KG1 (cell line): ENCODE measurements at places on chromosomes 2 and 18.

- DNase-seq: no peak
Observed at GRCh38 chr18:35662293-35663062, 80.9 kb downstream of the GALNT1 start.

DNA sequence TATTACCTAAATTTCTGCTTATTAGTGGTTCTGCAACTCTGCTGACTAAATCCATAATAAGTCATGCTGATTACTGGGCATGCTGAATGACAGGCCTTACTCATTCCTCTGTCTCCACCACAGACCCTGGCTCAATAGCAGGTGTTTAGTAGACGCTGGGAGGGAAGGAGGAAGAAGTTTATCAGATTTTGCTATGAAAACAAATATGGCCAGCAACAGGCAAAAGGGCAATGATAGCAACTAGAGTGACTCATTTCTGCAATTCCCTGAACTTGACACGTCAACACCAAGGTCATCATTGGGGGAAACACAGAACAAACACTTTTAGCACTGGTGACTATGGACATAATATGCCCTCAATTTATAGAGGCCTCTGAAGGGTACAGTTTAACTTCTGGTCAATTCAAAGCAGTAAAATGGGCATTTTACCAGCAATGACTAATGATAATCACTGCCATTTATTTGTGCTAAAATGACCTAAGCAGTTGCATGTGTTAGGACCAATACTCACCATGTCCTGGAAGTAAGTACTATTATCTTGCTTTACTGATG lies 35.2 kb downstream of the TMEM163 start:
- DNase-seq: no peak

DNA sequence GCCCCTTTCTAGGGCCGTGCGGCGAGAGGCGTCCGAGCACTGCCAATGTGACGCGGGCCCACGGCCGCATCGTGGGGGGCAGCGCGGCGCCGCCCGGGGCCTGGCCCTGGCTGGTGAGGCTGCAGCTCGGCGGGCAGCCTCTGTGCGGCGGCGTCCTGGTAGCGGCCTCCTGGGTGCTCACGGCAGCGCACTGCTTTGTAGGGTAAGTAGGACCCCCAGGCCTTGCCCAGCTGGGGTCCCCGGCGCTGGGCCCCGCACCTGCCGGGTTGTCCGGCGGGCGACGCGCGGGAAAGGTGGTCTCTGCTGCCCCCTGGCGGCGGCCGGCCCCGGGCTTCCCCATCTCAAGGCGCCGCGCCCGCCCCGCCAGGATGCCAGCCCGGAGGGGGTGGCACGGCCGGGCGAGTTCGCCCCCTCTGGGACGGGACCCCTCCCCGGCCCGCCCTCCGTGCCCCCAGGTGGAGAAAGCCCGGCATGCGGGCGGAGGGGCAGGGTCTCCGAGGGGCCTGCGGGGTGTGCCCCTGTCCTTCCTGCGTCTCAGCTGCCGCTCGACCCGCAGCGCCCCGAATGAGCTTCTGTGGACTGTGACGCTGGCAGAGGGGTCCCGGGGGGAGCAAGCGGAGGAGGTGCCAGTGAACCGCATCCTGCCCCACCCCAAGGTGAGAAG lies 1.9 kb downstream of the PRSS56 start:
- DNase-seq: no peak

DNA sequence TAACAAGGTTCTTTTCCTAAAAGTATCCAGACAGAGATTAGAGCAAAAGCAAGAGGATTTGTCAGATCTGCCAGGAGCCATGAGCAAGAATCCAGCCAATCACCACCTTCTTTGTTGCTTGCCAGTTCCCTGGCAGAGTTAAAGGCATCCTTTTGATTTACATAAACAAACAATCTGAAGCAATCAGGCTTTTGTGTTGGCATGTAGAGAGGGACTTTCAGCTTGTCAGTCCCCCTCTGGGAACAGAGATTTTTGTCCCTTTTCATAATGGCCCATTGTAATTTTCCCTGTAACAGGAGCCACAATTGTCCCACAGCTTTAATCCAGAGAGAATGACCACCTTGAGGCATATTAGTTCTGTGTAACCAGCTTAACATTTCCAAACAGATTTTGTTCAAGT lies at the start of gene ERMN:
TSS of gene ERMN (minus strand) at position 39 of the 400 bp plus-strand sequence. CDS start 182 bp downstream, outside the sequence.
- DNase-seq: no peak

DNA sequence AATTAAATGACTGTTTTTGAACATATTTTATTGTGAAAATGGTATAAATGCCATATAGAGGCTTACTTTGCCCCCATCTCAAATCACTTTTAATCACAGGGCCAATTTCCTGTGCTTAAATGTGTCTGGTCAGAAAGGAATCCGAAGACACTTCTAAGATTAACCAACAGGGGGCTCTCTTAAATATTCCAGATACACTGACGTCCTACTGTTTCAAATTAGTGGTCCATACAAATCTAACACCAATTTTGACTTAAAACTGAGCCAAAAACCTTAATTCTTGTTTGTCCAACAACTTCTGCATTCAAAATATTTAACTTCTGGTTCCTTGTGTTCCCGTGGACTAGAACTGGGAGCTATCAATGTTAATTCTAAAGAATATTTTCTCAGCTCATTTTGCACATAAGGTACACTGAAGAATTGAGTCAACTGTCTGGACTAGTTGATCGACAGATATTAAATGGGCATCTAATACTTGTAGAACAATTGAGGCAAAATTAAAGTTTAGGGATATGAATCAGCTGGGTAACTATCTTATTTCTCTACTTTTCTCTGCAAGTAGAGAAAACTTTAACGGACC lies 557.5 kb downstream of the ARHGAP15 start:
- no peak for DNase-seq

DNA sequence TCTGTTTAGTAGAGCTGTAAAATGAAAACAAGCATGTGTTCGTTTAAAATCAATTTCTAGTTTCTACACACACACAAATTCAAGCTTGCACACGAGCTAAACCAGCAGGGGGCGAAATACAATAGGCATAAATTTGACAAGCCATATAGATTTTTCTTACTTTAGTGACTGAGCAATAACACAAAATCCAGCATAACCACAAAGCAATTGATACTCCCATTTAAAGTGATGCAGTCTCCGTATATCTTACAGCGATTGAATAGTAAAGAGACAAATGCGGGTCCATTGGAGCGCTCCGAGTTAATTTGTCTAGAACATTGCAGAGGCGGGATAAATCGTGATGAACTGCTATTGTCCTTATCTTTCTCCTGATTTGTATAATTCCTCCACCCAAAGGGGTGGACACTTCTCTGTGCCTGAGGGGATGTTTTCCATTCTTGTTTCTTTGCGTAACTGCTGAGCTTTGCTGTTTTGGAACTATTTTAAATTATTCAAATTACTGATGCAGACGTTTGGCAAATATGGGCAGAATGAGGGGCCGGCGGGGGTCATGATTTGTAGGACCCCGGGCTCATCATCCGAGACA lies 1.2 kb upstream of the AFTPH start:
- peak; percentile 85 for DNase-seq

GRCh38 chr2:57448816-57449215 lies 597.8 kb upstream of the VRK2 start:
- DNase-seq: no peak

- no peak for DNase-seq
Observed at GRCh38 chr18:13265008-13265910, 46.7 kb downstream of the LDLRAD4 start.

DNA sequence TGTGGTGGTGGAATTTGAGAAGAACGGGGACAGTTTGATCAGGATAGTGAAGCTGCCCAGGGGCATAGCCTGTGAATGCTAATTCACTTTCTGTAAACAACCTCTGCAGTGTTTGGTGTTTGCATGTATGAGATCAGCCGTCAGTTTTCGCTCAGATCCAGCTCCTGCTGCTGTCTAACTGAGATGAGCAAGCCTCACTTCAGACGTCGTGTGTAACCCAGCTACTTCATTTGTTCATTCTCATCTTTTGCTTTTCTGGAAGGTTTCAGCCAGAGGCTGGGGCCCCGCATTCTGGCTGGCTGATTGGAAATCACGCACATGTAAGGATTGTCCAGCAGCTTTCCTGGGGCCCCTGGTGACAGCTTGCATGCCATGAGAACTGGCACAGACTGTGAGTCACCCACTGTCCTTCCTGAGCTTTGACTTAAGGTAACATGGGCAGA lies 48.9 kb downstream of the LDLRAD4 start:
- no peak for DNase-seq

DNA sequence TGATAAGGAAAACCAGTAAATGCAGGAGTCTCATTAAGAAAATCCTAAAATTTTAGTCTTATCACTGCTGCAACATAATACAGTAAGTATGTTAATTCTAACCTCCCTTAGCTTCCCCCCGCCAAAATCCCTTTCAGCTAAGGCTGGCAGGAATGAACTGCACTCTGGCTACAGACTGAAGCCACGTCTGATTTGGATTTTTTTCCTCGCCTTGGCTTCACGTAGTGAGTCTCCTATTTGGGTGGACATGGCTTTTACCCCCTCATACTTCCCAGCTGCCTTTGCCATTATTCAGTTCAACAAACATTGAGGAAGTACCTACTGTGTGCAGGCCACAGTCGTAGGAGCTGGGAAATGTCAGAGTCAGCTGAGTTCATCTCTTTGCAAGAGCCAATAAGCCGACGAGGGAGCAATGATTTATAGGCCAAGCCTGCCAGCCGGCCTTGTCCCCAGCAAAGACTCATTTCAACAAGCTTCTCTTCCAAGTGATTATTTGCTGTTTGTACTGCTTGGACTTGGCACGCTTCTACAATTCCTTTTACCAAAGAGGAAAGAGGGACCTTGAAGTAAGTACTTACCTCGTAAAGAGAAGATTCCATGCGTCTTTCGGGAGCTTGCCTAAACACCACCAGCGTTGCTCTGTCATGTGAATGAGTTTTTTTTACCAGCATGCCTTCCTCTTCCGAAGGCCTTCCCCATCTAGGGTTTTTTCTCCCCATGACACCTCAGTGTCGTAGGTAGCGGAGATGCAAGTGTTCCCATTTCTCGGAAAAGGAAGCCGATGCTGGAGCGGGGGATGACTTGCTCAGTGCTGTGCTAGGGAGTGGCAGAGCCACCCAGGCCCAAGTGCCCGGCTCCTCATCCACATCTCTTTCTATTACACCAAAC lies 138.6 kb downstream of the KLHL29 start:
- no peak for DNase-seq

- DNase-seq: no peak
Observed at GRCh38 chr2:19068206-19068605, 290.2 kb downstream of the OSR1 start.

DNA sequence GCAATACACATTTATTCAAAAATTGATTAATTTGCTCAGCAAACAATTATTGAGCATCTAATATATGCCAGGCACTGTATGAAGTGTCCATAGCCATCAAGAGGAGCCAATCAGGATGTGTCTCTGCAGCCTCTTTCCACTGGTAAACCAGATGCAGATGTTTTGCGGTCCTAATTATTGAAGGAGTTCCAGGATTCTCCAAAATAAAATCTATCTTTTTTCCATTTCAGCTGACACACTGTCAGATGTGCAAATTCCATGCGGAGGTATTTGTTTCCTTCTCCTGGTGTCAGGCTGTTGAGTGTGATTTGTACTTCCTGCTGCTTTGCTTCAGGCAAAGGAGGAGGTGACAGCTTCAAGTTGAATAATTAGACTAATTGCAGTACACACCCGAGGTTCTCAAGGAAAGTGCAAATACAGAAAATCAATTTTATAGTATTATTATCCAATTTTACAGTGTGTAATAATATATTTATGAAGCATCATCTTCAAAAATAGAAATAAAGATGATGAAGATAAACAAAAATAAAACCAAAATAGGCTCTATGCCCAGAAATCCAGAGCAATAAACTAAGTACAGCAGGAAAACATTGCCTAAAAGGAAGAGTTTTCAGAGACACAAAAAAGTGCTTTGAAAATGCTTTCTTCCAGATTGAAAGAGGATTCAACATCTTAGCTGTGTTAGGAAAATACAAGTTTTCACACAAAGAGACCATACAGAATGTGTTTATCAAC lies 1352.9 kb upstream of the CHAC2 start:
- no peak for DNase-seq

DNA sequence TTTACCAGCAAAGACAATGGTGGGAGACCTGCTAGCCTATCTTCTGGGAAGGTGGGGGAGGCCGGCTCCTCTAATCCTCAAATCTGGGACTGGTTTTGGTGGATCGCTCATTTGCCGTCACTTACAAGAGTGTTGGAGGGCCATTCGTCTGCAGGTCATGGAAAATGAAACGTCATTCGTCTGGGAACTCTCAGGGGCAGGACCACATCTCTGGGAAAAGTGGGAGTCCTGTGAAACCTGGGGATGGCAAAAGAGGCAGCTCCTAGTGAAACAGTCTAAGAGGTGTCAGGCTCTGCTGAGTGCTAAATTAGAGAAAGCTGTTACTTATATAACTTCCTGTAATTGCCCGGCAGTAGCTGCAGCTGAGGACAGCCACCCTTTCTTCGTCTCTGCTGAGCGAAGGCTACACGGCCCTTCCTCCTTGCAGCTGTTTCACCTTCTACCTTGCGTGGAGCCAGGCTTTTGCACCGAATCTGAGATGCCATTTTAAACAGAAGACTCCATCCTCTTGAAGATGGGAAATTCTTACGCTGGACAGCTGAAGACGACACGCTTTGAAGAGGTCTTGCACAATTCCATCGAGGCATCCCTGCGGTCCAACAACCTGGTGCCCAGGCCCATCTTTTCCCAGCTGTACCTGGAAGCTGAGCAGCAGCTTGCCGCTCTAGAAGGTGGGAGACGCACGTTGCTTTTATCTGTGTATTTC lies 22.4 kb downstream of the GREB1 start:
- DNase-seq: no peak

DNA sequence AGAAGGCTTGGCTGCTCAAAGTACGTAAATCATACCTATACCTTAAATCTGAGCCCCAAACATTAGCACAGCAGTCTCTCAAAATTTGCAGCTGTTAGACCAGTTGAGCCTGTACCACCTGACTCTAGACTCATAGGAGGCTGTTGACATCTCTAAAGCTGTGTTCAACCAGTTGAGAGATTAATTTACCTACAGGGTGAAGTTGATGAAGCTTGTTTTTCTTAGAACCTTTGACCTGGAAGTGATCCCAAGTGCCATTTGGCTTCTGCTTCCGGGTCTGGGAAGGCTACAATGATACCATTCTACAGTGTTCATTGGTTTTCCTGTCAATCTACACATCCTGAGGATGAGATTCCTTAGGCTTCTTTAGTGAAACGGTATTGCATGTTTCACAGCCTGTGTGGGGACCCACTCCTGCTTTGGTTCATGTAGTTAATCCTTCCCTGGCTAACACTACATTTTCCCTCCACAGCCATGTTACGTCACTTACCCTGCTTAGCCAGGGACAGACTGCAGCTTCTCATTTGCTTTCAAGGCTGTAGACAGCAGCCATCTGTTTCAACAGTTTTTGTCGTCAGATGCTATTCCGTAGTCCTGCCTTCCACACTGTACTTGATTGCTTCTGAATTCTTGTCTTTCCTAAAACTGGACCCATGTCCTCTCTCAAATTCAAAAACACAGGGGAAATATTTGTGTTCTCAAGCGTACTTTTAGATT lies 4.7 kb upstream of the IL1RL2 start:
- no peak for DNase-seq

DNA sequence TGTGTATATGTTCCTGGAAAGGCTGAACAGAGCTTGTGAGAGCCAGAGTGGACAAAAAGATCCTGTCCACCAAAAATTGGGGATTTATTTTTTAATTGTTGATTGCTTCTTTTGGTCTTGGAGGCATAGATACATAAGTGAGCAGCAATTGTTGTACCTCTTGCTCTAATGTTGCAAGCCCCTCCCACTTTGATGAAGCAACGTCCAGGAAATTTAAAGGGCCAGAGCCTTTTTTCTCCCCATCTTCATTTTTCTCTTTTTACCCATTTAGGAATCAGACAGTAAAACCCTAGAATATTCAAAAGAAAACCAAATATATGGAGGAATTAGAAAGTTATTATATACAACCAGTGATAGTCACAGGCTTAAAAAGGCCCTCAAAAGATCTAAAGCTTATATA lies 871.8 kb upstream of the NRXN1 start:
- no peak for DNase-seq
